Activated T-cell treated with anti-CD3 and anti-CD28 coated beads, Interleukin-2, amount 50 U/mL, for 4 hours (primary cell): ENCODE measurements at places on chromosomes 16 and 17.

- DNase-seq: no peak
Observed at GRCh38 chr16:48498769-48499631, 111.0 kb downstream of the N4BP1 start.

- DNase-seq: no peak
Observed at GRCh38 chr16:12201866-12202265, 225.3 kb downstream of the SNX29 start.

GRCh38 chr17:4405699-4406098, 28.0 kb upstream of the SPNS3 start:
- no peak for DNase-seq

DNA sequence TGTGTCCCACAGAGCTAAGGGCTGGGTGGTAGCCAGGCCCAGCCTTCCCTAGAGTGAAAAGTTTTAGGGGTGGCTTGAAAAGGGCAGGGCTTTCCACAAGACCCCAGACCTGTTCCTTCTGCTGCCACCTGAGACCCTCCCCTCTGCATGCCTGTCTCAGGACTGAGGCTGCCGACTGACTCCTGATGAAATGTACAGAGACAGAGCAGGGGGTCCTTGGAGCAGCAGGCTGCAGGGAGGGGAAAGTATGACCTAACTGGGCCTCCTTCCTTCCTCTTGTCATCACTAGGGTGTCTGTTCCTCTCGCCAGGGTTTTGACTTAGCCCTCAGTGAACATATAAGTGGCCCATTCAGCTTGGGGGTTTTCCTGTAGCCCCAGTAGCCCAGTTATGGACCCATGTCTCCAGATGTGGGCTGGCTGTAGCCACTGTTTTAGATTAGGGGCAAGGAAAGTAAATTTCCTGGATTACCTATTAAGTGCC, 14.9 kb upstream of the NFATC3 start:
- no peak for DNase-seq

DNA sequence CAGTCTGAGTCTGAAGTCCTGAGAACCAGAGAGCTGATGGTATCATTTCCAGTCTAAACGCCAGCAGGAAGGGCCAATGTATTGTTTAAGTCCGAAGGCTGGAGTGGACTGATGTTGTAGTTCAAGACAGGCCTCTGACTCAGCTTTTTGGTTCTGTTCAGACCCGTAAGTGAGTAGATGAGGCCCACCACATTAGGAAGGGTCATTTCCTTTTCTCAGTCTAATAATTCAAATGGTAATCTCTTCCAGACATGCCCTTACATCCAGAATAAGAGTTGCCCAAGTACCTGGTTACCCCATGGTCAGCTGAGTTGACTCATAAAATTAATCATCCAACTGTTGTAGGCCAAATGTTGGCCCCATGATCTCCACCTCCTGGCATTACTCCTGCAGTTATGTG, 442.6 kb upstream of the HSBP1 start:
- no peak for DNase-seq

DNA sequence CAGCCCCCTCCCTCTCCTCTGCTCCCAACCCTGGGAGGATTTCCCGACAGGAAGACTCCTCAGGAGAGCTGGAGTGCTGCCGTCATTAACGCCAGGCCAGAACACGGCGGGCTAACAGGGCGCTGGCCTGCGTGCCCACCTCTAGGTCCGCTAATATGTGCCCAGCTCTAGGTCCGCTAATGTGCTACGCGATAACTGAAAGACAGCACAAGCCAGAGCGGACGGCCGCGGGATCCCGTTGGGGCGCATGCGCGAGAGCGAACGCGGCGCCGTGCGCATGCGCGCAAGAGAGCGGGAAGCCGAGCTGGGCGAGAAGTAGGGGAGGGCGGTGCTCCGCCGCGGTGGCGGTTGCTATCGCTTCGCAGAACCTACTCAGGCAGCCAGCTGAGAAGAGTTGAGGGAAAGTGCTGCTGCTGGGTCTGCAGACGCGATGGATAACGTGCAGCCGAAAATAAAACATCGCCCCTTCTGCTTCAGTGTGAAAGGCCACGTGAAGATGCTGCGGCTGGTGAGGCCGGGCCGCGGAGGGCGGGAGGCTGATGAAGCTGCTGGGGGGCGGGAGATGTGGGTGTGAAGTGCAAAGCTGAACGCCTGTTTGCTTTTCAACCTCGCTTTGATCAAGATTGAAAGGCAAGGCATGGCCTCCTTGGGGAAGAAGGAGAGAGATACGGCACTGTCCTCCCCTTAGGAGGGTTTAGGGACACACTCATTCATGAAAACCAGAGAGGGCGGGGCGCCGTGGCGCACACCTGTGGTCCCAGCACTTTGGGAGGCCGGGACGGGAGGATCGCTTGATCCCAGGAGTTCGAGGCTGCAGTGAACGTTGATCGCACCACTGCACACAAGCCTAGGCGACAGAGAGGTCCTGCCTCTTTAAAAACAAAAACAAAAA, at the start of gene CKLF:
CKLF (plus strand) TSS at position 291 of the 892 bp plus-strand sequence; CDS start at position 431, 140 bp downstream.
- DNase-seq: peak; percentile 88

DNA sequence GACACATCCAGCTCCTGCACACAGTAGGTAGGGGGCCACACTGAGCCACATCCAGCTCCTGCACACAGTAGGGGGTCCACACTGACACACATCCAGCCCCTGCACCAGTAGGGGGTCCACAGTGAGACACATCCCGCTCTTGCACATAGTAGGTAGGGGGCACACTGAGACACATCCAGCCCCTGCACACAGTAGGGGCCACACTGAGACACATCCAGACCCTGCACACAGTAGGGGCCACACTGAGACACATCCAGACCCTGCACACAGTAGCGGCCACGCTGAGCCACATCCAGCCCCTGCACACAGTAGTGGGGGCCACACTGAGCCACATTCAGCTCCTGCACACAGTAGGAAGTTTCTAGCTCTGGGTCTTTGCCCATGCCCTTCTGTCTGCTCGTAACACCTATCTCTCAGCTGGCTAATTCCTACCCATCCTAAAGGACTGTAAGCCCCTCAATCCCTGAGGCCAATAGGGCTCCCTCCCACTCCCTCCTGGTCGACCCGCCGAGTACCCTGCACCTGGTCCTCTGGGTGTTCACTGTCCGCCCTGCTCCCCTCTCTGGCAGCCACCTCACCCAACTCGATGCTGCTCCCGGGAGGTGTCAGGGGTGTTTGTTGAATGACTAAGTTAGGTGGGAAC, 9.4 kb upstream of the ATP2A3 start:
- DNase-seq: no peak

- DNase-seq: no peak
Observed at GRCh38 chr17:50719924-50720794, 756 bp downstream of the LUC7L3 start.

DNA sequence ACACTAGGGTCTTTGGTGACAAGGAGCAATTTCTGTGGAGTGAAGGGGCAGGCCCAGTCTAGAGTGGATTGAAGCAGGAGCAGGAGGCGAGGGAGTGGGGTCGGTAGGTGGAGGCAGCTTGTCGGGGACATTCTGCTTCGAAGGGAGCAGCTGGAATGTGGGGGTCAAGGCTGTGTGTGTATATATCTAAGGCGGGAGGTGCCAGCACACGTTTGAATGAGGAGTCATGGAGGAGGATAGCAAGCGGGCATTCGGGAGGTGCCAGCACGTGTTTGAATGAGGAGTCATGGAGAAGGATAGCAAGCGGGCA, 17.7 kb downstream of the NT5M start:
- DNase-seq: no peak

DNA sequence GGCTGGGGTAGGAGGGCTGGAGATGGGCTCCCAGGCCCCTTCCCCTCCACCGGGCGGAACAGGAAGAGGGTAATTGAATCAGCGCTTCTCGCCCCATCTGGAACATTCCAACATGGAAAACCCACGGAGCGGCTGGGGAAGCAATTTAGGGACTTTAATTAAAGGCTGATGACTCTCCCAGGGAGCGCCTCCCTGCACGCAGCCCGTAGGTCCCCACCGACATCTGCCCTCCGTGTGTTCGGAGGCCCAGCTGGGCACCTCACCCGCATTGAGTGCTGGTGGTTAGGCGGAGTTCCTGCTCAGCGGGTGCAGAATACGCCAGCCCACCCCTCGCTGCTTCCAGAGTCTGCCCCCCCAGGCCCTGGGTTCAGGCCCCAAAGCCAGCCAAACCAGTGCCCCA, 10.0 kb downstream of the HS3ST6 start:
- no peak for DNase-seq

- DNase-seq: no peak
Observed at GRCh38 chr17:1783834-1784611, 22.2 kb downstream of the SERPINF1 start.

DNA sequence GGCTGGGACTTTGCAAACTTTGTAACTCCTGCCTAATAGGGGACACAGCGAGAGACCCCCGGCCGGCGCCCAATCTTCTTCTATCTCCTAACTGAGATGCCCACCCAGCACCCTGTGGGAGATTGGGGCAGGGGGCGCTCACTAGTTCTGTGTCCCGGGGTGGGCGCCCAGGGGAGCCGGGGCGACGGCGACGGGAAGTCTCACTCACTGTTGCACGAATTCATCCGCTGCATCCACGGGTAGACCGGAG, 3.9 kb upstream of the HOXB5 start:
- no peak for DNase-seq

GRCh38 chr16:52404546-52404945, 142.4 kb downstream of the TOX3 start:
- DNase-seq: no peak

GRCh38 chr16:10314317-10314716, 71.5 kb upstream of the ATF7IP2 start:
- DNase-seq: no peak

DNA sequence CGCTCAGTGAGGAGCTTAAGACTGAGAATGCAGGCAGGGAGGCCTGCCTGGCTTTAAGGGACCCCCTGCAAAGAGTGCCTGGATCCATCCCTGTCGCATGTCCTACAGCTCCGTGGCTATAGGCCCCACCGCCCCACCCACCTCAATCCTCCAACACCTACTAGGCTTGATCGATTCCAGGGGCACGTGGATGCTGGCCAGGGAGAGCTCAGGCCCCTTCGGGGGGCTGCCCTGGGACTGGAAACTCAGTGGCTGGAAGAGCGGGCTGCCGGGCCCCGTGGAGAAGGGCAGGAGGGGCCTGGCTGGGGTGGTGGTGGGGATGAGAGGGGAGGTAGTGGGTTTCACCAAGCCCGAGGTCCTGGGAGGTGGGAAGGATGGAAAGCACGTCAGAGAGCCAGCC, 22.2 kb downstream of the GGA3 start:
- DNase-seq: no peak

- DNase-seq: no peak
Observed at GRCh38 chr17:49746791-49747490, 17.0 kb downstream of the FAM117A start.
